CD4-positive, alpha-beta T cell treated with Interferon gamma for 1 hour (primary cell): ENCODE measurements at places on chromosomes 6 and 20.

GRCh38 chr20:58790454-58790853, 60.2 kb downstream of the GNAS-AS1 start:
- no peak for DNase-seq

DNA sequence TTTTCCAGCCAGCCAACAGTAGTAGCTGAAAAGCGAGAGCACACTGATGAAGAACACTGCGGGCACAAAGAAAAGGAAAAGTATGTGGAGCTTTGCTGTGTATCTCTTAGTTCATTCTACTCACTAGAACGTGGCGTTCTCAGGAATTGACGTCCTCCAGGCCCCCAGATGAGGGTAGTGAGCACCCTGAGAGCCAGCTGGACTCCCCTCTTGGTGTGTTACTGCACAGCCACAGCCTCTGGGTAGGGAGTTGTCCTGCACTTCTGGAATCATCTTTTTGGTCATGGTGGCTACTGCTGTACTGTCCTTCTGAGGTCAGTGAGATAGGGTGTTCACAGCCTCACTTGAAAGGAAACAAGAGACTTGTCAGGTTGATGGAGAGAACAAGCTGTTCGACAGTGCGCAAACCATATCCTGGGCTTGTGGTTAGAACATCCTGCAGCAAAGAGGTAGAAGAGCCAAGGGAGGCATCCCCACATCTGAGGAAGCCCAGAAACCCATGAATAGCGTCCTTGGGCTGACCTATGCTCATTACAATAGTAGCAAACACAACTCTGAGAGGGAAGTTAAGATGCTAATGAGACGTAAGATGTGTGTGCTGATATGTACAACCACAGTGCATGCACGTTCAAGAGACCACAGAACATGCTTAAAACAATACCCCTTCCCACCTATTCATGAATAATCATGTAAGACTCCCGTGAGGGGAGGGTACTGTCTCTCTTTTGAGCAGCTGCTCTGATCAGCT, 14.6 kb upstream of the HLA-F start:
- peak; percentile 65 for DNase-seq

GRCh38 chr6:154378518-154378917, 21.9 kb upstream of the IPCEF1 start:
- no peak for DNase-seq

GRCh38 chr20:58778760-58779159, 71.9 kb downstream of the GNAS-AS1 start:
- no peak for DNase-seq

GRCh38 chr6:35049900-35050756, 91.0 kb downstream of the TCP11 start:
- no peak for DNase-seq

GRCh38 chr6:30613251-30614043, 3.6 kb downstream of the PPP1R10 start:
- DNase-seq: no peak

DNA sequence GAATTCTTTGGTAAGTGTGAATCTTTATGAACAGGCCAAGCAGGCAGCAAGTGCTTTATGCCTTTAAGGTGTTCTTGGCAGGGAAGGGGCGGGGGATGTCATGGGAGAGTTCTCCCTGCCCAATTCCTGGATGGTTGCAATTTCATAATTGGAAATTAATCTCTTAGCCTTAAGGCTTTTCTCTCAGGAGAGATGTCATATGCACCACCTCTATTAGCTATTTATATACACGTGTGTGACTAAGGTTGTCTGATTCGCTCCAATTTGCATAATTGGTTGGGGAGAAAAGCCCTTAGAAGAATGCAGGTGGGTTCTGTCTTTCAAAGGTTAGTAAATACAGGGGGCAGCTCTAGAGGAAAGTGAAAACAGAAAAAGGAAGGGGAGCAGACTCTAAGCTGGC, 5.2 kb upstream of the ENPP5 start:
- no peak for DNase-seq

DNA sequence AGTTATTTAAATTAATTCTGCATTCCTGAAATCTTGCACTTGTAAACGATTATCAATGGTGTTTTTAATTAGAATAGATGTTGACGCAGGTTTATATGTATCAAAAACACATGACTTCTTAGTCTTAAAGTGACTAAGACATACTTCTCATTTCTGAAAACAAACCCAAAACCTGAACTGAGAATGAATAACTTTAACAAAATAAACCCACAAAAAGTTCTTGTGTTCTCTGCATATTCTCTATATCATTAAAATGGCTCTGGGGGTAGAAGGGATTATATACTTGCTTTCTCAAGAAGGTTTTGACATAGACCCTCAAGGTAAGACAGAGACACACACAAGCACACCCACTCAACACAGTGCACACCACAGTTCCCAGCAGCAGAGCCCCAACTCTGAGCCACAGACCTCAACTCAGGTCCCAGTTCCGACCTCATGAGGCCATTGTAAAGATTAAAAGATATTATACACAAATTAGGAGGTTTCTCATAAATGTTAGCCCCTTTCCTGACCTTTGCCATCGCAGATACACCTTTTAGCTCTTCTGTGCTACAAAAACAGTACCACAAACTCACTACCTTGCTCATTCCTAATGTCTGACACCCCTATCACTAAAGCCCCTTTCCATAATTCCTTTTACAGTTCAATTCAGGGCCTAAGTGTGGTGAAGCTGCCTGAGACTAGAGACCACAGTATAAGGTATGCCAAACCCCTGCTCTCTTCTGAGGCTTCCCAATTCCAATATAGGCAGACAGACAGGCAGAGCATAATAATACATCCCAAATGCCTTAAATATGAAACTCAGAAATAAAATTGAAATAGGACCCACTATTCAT, 267.8 kb downstream of the PTPRK start:
- no peak for DNase-seq

DNA sequence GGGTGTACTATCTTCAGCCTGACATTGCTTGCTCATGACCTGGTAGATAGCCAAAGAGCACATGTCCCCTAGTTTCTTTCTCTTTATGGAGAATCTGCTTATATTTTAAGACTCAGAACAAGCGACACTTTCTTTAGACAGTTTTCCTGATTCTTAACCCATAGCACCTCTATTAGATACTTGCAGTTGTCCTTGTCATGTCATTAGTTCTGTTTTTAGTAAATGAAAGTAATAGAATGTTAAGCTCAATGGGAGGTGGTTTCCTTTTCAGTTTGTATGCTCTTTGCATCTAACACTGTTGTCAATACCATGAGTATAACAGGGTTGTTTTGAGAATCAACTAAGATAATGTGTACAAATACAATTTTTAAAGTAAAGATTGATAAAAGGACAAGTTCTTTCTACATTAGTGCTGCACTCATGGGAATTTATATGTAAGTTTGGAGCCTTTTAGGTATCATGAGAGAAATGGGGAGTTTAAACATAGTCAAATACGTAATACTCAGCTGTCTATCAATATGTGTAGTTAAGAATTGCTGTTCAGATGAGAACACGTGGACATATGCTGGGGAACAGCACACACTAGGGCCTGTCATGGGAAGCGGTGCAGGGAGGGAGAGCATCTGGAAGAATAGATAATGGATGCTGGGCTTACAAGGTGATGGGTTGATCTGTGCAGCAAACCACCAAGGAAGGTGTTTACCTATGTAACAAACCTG, 124.3 kb downstream of the GRM1 start:
- DNase-seq: no peak

- DNase-seq: no peak
These were observed 67.8 kb upstream of the SMIM29 start for GRCh38 chr6:34316431-34317171.
